ENCODE measurements at places on chromosomes 4 and X.

DNA sequence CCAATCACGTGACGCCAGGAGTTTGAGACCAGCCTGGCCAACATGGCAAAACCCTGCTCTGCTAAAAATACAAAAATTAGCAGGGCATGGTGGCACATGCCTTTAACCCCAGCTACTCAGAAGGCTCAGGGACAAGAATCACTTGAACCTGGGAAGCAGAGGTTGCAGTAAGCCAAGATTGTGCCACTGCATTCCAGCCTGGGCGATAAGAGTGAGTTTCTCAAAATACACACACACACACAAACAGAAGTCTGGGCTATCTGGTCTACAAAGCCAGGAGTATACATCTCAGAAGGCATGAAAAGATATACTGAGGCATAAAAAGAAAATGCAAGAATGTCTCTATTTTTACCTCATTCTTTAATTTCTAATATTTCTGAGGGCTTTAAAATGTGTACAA is 11.3 kb downstream of the YTHDC1 start:
- DNase-seq, result no peak

- no peak for DNase-seq
These were observed 207.8 kb downstream of the ANTXR2 start for GRCh38 chr4:79865201-79865597.

DNA sequence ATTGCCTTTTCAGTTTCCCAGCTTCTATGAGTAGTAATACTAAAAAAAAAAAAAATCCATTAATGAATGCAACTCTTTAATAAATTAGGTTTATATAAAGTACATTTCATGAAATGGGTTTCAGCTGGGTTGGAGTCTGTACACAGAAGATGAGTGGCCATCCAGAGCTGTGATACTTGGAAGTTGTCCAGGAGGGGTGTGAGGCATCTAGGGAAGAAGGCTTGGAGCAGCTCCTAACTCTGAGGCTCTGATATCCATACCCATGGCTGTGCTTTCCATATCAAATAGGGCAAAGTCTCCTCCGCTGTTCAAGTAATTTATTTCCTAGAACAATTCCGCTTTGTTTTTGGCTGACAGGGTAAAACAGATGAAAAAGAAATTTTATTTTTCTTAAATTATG is 423.3 kb upstream of the TENM3 start:
- DNase-seq, result no peak

- no peak for DNase-seq
These were observed 61.0 kb upstream of the PRDM8 start for GRCh38 chr4:80136270-80136669.

- no peak for DNase-seq
These were observed 17.9 kb upstream of the FGG start for GRCh38 chr4:154630324-154630723.

- no peak for DNase-seq
These were observed 335.3 kb downstream of the PABPC4L start for GRCh38 chr4:133866328-133866699.

DNA sequence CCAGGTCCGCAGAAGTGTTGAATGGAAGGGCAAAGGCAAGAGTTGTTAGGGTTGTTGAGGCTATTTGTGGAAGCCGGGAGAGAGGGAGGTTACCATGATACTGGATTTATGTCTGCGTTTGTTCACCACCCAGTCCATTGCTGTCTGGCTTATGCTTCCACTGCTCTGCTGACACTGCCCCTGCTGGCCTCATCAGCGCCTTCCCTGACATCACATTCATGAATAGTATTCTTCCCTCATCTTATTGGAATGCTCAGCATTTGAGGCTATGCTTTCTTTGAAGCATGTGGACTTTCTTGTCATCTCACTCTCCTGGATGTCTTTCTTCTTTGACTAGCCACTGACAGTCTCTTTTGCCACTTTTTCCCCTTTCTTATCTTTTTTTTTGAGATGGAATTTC is 10.3 kb downstream of the GNL3L start:
- DNase-seq, result no peak

DNA sequence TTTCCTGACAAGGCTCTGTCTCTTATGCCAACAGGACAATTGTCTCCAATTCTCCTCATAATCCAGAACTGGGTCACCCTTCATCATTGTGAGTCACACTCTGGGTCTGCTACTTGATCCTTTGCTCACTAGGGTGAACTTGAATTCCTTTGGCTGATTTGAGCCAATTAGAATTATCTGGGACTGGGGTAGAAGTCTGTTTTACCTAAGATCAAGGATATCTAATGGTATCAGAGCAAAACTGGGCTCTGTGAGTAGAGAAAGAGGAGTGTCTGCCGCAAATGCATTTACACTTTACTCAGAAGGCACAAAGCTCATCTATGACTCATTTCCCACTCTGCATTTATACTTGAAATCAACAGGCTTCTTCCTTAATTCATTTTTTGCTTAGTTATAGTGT is 72.6 kb downstream of the PITX2 start:
- no peak for DNase-seq

DNA sequence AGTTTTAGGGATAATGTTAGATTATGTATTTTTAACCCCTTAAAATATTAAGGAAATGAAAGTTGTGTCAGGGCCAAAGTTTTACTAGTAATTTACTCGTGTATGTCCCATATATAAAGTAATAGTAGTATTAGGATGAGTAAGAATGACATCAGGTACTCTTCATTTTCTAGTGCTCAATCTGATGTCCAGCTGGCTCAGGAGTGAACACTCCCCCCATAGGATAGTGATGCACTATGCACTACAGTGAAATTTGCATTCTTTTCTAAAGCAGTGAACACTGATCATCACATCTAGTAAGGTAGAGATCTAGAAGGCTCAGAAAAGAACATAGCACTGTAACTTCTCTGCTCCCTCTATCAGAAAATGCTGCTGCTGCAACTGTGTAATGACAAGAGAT is 409.7 kb downstream of the GLUD2 start:
- no peak for DNase-seq

DNA sequence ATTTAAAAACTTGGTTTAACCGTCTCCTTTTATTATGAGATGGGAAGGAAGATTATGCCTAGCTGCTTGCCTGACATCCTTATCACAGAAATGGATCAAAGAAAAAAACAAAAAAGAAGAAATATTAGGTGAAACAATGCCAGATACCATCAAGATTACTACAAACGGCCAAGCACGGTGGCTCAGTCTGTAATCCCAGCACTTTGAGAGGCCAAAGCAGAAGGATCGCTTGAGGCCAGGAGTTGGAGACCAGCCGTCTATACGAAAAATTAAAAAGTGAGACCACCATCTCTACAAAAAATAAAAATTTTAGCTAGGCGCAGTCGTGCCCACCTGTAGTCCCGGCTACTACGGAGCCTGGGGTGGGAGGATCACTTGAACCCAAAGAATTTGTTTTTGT is 2.3 kb downstream of the FRYL start:
- no peak for DNase-seq

- no peak for DNase-seq
These were observed 45.1 kb downstream of the TBC1D9 start for GRCh38 chr4:140710908-140711622.

GRCh38 chrX:94455782-94456181 is 781.8 kb downstream of the FAM133A start:
- DNase-seq, result no peak

DNA sequence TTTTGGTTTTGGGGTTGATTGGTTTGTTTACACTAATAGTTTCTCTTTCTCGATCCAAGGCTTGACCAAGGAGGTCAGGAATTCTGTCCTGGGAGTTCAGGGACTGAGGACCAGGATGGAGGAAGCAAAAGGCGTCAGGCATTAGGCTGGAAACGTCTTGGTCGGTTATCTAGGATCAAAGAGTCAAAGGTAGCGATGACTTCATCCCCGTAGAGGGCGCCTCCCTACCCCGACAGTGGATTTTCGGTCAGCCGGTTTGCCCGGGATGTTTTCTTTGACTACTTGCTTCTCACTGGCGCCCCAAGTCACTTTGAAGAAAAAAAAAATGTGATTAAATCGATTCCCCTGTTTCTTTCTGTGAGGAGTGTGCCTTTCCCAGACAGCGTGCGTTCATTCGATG is 980 bp upstream of the FHDC1 start:
- no peak for DNase-seq

DNA sequence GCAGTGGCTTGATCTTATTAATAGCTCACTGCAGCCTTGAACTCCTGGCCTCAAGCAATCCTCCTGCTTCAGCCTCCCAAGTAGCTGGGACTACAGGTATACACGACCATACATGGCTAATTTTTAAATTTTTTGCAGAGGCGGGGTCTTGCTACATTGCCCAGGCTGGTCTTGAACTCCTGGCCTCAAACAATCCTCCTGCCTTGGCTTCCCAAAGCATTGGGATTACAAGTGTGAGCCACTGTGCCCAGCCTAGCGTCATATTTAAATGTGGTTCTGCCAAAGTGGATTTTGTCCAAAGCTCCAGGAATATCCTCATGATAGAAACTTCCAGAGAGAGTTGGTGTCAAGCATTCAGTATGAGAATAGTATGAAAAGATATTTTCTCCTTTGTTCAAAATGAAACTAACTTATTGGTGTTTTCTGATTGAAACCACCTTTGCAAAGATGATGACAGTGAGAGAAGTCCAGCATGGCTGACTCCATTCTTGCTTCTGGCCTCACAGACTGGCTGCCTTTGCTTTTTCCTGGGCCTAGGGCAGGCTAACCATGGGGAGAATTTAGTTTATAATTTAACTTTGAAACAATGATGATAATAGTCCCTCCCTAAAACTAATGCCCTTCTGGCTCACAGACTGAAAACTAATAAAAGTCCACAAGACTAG is 129.0 kb downstream of the C4orf51 start:
- no peak for DNase-seq

DNA sequence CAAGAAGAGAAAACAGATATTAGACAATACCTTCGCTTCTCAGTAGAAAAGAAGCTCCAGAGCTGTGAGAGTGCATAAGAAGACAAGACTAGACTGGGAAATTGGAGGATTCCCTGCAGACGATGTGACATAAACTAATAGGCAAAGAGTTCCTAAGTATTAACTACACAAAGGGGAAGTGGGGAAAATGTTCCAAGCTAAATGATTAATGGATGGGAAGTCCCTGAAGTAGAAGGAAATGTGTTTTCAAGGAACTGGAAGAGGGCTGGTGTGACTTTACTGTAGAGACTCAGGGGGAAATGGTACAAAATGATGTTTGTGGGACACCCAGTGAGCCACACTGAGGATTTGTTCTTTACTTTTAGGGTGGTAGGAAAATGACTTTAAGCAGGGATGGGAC is 69.7 kb upstream of the DCLK2 start:
- DNase-seq, result no peak

DNA sequence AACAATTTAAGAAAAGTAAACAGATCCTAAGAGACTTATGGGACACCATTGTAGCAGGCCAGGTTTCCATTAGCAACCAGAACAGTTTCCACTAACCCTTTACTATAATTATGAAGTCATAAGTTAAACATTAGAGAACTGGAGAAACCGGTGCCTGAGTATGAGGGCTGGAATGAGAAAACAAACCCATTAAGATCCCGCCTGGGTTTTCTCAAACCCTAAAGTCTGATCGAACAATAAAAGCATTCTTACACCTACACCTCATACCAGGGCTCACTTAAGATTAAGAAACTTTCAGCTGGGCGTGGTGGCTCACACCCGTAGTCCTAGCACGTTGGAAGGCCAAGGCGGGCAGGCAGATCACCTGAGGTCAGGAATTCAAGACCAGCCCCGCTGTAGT is 13.7 kb upstream of the DHX15 start:
- DNase-seq, result no peak

Data from amniotic stem cell (primary cell).